Activated CD4-positive, alpha-beta memory T cell treated with anti-CD3 and anti-CD28 coated beads, Interleukin-2, amount 10 ng/mL, durations not matched to agents 7 days and 5 days (primary cell): ENCODE measurements at places on chromosomes 2 and 18.

- no peak for DNase-seq
Observed at GRCh38 chr2:35443087-35443486, 912.5 kb upstream of the CRIM1 start.

GRCh38 chr2:73736378-73736777 lies 767 bp downstream of the TPRKB start:
- no peak for DNase-seq

DNA sequence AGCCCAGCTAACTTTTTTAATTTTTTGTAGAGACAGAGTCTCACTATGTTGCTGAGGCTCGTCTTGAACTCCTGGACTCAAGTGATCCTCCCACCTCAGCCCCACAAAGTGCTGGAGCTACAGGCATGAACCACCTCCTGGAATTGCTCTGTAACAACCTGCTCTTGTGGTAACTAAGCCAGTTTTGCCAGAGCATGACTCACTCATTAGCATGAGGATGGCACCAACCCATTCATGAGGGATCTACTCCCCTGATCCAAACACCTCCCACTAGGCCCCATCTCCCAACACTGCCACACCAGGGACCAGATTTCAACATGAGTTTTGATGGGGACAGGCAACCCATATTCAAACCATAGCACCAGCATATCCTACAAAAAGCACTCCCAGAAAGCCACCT lies 348.9 kb upstream of the RAB12 start:
- no peak for DNase-seq

DNA sequence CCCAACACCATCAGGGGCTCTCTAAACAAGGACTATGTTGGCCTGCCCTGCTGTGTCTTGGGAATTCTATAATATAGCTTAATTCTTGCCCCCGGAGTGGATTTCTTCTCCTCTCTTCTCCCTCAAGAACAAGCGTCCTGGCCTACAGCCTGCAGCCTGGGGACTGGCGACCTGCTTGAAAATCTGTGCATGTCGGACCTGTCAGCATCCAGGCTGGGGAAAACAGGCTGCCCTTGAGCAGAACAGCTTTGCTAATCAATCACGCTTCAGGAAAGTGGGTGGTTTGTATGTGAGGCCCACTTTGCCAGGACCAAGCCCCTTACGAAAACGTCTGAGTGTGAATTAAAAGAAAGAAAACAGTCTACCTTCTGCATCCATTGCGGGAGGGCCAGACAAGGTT lies 116.7 kb downstream of the BCL2 start:
- no peak for DNase-seq

- DNase-seq: no peak
Observed at GRCh38 chr2:62473246-62473827, 32.7 kb downstream of the TMEM17 start.

DNA sequence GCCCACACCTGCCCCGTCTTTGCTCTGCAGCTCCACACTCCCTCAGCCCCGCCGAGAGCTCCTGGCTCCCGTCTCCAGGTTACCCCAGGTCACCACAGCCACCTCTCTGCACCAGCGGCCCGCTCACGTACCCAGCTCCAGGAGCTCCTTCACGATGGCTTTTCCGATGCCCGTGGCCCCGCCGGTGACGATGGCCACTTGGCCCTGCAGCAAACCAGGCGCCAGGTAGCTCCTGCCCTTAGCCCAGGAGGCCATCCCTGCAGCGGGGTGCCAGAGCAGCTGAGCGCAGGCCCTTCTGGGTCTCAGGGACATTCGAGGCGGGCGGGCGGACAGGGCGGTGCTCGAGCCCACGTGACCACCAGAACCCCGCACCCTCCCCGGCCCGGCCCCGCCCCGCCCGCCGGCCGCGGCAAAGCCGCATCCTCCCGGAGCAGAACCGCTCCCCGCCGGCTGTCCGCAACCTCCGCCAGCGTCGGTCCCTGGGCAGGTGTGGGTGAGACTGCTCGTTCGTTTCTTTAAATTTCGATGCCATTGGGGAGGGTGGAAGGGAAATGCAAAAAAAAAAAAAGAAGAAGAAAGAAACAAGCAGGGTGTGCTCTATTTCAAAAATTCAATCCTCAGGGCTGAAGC lies at the start of the genes PECR and TMEM169:
PECR (minus strand) TSS at position 323 of the 630 bp plus-strand sequence; CDS start at position 255, 68 bp downstream.
TMEM169 (plus strand) TSS at position 433 of the 630 bp plus-strand sequence. CDS start 14,045 bp downstream, outside the sequence.
- peak; percentile 85 for DNase-seq

GRCh38 chr2:98346311-98347236 lies at the start of gene CNGA3:
TSS of gene CNGA3 (plus strand) at chr2:98346456. CDS start at chr2:98369976, 23,520 bp downstream.
- DNase-seq: peak; percentile 24

GRCh38 chr2:180571559-180571958 lies 408.8 kb upstream of the UBE2E3 start:
- DNase-seq: no peak

GRCh38 chr18:12029786-12030584 lies 48.7 kb downstream of the IMPA2 start:
- DNase-seq: no peak

DNA sequence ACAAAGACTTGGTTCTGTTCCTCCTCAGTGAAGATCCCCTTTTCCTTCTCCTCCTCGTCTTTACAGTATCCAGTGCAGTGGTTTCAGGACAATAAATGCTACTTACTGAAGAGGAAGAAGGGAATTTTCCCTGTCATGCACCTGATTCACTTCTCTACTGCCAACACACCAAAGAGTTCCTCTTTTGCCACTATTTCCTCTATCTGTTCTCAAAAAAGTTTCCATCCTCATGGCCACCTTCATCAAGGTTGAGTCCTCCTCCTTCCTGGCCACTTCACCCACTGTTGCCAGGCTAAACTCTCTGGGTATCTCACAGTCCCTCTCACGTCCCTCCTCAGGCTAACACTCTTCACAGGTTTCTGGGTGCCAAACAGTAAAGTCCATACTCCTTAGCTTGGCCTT lies 41.7 kb downstream of the PLEKHM3 start:
- no peak for DNase-seq

DNA sequence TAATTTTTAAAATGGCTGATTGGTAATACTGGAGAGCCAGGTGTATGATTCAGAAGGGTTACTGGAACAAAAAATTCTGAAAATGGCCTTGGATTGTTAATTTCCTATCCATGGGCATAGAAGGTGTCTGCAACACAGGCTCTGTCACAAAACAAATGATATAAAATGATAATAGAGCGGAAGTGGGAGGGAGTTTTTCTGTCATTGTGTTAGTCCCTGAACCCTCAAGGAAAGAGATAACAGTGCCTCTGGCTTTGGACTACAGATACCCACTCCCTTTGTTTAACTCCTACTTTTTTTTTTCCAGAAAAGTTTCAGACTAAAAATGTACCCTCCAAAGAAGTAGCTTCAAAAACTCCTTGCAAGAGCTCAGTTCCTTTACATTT lies 28.0 kb upstream of the YES1 start:
- DNase-seq: no peak

GRCh38 chr2:168146892-168147810 lies 100.2 kb downstream of the STK39 start:
- no peak for DNase-seq

DNA sequence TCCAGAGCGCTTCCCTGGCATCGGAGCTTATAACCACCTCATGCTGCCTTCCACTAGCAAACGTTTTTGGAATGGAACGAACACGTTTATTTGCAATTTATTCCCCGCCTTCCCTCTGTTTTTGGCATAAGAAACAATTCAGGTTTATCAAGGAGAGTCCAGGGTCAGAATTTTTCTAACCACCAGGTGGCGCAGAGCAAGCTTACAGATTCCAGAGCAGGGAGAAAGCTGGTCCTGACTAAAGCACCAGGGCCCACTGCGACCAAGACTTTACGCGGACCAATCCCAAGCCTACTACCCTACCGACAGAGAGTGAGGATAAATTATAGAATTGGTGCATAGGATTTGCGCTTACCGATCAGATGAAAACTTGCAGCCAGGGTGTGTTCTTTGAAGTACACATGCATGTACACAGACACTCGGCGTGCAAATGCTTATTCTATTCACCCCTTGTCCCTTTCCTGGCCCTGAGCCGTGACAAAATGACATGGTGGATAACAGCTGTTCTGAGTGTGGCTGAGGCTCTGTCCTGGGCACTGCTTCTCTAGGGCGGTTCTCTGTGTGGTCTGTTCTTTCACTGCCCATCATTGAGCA lies 34.7 kb downstream of the NAPG start:
- peak; percentile 66 for DNase-seq

- no peak for DNase-seq
Observed at GRCh38 chr2:29317077-29317517, 201.9 kb downstream of the CLIP4 start.

DNA sequence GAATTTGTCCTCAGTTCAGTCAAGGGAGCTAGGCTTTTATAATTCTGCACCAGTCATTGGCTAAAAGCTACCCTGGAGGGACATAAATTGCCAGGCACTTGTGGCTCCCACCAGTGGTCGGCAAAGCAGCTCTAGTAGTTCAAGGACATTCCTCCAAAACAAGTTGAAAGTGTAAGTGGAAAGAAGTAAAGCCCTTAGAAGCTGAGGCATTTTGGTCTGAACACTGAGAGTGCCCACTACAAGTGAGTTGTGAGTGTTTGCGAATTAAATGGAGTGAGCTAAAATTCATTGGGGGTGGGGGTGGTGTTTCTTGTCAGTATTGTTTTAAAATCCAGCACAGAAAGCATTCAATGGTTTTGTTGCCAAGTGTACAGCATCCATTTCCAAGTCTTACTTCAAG lies 879.9 kb upstream of the CDH2 start:
- no peak for DNase-seq

DNA sequence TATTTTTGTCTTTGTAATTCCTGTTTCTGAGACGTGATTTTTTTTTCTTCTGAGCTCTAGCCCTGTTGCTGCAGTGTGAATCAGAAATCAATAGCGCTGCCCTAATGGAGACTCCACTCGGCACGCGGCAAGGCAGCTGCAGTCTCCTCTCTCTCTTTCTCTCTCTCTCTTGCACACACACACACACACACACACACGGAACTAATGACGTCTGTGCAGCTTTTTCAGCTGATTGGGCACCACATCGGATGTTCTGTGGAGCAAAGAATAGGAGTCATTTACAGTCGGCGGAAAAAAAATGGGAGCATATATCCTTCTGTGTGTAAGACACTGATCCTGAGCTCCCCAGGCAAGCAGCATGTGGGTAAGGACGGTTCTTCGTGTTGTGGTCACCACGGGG lies 2.0 kb upstream of the MYT1L start:
- DNase-seq: no peak

DNA sequence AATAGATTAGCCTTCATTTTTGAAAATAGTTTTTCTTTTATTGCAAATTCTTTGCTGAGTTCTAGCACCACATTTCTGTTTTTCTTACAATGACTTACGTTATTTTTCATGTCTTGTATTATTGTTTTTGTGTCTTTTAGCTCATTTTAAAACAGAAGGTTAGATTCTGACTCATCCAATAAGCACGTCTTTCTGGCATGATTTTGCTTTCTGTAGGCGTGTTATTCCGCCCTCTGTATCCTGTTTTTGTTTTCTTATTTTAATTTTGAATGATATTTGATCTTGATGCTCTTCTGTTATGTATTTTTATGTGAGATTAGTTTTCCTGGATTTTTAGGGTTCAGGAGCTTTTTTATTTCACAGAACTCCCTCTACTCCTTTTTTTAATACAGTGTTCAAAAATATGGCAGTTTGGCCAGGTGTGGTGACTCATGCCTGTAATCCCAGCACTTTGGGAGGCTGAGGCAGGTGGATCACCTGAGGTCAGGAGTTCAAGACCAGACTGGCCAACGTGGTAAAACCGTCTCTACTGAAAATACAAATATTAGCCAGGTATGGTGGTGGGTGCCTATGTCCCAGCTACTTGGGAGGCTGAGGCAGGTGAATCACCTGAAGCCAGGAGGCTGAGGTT lies 145.0 kb downstream of the CLIP4 start:
- DNase-seq: no peak

DNA sequence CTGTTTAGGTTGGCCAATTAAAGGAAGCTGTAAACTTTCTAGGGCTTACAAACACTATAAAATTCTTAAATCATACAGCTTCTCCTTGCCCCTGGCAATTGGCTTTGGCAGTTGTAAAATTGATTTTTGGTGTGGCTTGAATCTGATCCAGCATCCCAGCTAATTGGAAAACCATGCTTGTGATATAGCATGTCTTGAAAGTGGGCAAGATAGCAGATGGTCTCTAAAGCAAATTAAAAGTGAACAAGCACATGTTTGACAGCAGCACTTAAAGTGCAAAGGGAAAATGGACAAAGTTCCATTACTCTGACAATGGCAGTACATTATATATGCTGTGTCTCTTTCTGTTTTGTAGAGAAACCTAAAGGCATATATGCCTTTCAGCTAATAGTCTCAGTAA lies 302.9 kb upstream of the NXPH2 start:
- no peak for DNase-seq

- no peak for DNase-seq
Observed at GRCh38 chr2:54030396-54030741, 59.6 kb upstream of the PSME4 start.

DNA sequence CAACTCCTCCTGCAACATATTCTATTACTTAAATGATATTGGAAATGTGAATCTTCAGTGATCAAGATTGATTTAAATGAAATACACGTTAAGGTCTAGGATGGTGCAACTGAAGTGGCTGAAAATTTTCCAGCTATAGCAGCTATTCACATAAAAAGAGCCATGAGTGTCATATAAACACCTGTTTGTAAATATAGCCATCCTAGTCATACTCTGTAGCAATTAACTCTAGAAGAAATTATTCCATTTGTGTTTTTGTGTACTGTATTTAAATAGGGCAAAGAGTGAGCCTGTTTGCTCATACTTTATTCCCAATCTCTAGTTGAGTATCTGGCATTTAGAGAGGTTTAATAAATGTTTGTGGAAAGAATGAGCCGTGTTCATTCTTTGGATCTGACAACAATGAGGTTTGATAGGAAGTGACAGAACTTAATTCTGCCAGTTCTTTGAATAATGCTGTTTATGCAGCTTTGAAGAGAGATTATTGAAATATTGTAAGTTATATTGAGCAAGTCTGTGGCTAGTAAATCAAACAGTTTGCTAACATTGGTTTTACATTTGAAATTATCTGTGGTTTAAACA lies 49.7 kb downstream of the BABAM2 start:
- DNase-seq: no peak

DNA sequence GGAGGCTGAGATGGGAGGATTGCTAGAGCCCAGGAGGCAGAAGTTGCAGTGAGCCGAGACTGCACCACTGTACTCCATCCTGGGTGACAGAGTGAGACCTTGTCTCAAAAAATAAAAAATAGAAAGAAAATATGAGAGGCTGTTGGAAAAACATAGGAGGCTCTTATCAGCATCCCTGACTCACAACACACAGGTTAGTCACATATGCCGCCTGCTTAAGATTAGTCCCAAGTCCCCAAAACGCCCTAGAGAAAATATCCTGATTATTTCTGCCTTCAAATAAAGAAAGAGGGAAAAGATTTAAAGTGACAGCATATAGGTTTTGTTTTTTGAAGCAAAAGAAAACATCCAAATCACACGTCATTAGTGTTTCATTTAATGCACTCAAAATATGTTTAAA lies 29.8 kb upstream of the GALM start:
- DNase-seq: no peak

DNA sequence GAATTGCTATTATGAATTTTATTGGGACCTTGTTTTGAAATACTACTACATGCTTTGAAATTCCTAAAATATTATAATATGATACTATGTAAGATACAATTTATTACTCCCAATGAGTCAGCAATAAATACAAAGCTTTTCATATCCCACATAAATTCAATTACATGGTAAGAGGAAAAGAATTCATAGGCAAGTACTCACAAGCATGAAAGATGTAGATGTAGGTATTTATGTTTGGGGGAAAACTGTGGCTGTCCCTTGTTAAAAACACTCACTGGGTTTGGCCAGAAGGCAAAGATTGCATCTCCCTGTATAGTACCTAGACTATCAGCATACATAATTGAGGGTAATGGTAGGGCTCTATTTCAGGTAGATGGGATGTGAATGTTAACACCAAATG lies 90.4 kb downstream of the MBD2 start:
- DNase-seq: no peak

GRCh38 chr2:170928036-170928823 lies 823 bp upstream of the GORASP2 start:
- no peak for DNase-seq

GRCh38 chr2:216632952-216633615 lies at the start of gene IGFBP2:
TSS of gene IGFBP2 (plus strand) at chr2:216633420. CDS start at chr2:216633524, 104 bp downstream.
- no peak for DNase-seq
